ENCODE measurements at places on chromosomes 3 and 15.

DNA sequence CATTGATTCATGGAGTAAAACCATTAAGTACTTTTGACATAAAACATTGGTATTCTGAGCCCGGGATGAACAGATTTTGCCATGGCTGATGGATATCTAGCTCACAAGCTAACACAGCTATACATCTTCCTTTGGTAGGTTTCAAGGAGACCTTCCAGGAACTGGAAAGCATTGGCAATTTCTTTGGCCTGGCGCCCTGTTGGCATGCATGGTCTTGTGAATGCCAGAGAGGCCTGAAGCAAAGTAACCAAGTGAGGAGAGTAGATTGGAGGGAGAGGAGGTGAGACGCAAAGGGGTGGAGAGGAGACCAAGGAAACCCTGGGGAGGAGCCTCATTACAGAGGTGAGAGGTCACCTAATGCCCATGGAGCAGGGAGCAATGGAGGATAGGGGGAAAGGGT lies 67.2 kb downstream of the SQOR start:
- no peak for DNase-seq

DNA sequence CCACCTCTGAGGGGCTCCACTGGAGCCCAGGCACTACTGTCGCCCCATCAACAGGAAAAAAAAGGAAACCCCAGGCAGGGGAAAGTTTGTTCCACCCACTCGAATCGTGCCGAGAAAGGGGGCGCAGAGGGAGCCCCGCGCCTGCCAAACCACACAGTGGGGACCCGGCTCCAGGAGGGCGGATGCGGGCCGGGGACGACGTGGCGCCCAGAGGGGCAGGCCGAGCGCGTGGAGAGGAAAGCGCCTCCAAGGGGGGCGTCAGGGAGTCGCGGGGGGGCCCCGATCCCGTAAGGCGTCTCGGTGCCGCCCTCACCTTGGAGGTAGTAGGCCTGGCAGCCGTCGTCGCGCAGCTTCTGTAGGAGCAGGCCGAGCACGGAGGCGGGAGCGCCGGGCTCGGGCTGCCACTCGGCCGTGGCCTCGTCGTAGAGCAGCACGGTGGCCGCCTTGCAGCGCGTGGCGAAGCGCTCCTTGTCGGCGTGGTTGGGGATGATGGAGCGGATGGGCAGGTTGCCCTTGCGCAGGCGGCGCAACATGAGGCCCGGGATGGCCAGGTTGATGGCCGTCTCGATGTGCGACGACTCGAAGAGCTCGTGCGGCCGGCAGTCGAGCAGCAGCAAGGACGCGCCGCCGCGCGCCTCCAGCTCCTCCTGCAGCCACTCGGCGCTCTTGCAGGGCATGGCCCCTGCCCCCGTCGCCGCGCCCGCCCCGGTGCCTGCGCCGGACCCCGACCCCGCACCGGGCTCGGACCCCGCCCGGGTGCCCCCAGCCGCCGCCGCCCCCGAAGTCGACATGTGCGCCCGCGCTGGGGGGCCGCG lies 627 bp downstream of the DUSP7 start:
- DNase-seq: no peak

GRCh38 chr3:85316252-85316651 lies 357.5 kb downstream of the CADM2 start:
- DNase-seq: no peak

- DNase-seq: no peak
Observed at GRCh38 chr15:72865486-72865885, 81.9 kb upstream of the ADPGK start.

GRCh38 chr3:49257187-49257586 lies 19.8 kb downstream of the C3orf62 start:
- no peak for DNase-seq
